Colonic mucosa (tissue), 4 donors: ENCODE measurements at places on chromosomes 6 and 20. TPM values are rescaled to one million over a fixed set of nuclear protein-coding genes. Genes with fewer than 3 reads are reported as not detected.

GRCh38 chr6:128723667-128724066, 159.3 kb upstream of the LAMA2 start:
- H3K27ac ChIP-seq = no peak overlapping the region
- DNase-seq = no peak
- no peaks in the 10 kb centered on the region for H3K27me3 ChIP-seq

DNA sequence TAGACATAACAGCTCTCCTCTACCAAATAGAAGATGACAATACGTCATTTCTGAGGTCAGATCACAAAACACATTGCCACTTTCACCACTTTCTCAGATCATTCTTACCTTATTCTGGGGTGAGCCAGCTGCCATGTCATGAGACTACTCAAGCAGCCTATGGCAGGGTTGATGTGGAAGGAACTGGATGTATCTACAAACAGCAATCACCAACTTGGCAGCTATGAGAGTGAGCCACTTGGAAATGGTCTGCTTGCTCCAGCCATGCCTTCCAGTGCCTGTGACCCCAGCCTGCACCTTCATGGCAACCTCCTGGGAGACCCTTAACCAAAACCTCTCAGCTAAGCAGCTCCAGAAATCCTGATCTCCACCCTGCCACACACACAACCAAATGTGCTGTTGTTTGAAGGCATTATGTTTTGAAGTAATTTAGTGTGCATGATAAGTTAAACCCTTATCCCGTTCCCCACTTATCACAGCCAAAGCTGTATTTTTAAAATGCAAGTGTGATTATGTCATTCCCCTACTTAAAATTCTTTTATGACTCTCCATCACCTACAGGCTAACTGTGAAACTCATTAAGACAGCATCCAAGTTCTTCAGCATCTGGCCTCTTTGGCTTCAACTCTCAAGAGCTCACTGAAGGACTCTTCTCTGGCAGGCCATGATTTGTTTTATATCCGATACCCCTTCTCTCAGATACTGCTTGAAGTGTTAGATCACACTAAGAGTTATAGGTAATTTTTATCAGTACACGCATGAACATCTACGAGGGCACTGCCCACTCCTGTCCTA, 150.6 kb downstream of the LY86 start:
- H3K36me3 ChIP-seq = no peaks in the 10 kb centered on the region
- no peaks in the 10 kb centered on the region for H3K27me3 ChIP-seq
- H3K27ac ChIP-seq = no peak overlapping the region
- no peaks in the 10 kb centered on the region for H3K4me1 ChIP-seq
- DNase-seq = no peak

DNA sequence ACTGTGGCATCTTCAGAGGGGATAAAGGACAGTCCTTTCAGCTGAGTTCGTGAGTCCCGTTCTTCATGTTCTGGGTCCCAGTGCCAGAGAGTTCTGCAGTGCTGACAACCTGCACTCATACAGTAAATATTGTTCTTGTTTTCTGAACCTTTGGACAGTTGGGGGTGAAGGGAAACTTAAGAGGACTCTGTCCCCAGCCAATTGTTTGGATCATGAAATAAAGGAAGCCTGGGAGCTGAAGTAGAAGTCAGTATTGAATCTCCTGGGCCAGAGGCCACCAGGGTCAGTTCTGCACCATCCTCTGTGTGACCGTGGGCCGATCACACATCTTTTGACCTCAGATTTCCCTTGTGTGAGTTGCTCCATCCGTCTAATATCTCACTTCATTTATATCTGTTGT, 3.2 kb downstream of the SLC2A12 start:
- no peak overlapping the region for H3K4me3 ChIP-seq
- H3K27me3 ChIP-seq = no peaks in the 10 kb centered on the region
- H3K27ac ChIP-seq = no peak overlapping the region
- no peak for DNase-seq
- H3K36me3 ChIP-seq = no peaks in the 10 kb centered on the region

- DNase-seq = no peak
- H3K4me3 ChIP-seq = no peak overlapping the region
- H3K36me3 ChIP-seq = no peaks in the 10 kb centered on the region
These were observed 73.9 kb downstream of the MDN1 start for GRCh38 chr6:89745716-89746115.

GRCh38 chr20:44785768-44786167, 24.6 kb downstream of the RIMS4 start:
- DNase-seq = no peak
- no peak overlapping the region for H3K27ac ChIP-seq
- H3K4me3 ChIP-seq = no peak overlapping the region
- no peaks in the 10 kb centered on the region for H3K27me3 ChIP-seq
- H3K36me3 ChIP-seq = no peaks in the 10 kb centered on the region

TSPO2 gene
- total RNA-seq = not detected

PTGIS gene
- 8.0 TPM for total RNA-seq

KCNK5 gene
- 39.6 TPM for total RNA-seq

DNA sequence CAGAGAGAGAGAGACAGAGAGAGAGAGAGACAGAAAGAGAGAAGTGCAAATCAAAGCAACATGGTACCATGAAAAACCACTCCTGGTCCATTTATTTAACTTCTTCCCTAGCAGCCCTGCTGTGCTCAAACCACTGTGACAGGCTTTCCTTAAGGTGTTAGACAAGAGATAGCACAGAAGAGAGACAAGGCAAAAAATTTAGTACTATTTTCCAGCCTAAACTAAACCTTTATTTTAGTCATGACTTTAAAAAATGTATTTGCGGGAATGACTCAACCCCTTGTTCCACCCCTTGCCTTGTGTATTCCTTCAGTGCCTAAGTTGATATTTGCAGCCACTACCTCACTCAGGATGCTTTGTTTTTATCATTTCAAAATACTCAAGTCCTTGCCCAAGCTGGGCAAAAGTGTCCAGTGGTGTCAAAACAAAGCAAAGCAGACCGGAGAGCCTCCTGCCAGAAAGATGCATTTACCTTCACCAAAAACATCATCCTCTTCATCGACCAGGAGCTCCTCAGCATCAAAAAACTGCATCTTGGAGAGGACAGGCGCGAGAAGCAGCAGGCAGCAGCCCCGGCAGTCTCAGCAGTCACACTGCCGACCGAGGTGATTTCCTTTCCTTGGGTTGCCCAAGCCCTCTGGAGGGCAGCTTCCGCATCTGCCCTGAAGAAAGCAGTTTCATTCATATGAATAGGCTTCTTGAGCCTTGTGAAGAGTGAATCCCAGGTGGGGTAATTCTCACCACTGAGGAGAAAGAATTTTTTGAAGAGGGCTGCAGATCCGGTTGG, at the start of gene RIPOR2:
RIPOR2 (minus strand) TSS at position 595 of the 787 bp plus-strand sequence; CDS start at position 533, 62 bp downstream.
- no peaks in the 10 kb centered on the region for H3K27me3 ChIP-seq
- no peaks in the 10 kb centered on the region for H3K4me1 ChIP-seq
- DNase-seq = no peak

GRCh38 chr6:44851176-44851575, 463.7 kb downstream of the CDC5L start:
- H3K27ac ChIP-seq = no peak overlapping the region
- no peak overlapping the region for H3K4me3 ChIP-seq
- H3K36me3 ChIP-seq = no peaks in the 10 kb centered on the region
- H3K4me1 ChIP-seq = no peaks in the 10 kb centered on the region
- H3K27me3 ChIP-seq = no peaks in the 10 kb centered on the region

JPH2 gene
- total RNA-seq = 1.3 TPM

DNA sequence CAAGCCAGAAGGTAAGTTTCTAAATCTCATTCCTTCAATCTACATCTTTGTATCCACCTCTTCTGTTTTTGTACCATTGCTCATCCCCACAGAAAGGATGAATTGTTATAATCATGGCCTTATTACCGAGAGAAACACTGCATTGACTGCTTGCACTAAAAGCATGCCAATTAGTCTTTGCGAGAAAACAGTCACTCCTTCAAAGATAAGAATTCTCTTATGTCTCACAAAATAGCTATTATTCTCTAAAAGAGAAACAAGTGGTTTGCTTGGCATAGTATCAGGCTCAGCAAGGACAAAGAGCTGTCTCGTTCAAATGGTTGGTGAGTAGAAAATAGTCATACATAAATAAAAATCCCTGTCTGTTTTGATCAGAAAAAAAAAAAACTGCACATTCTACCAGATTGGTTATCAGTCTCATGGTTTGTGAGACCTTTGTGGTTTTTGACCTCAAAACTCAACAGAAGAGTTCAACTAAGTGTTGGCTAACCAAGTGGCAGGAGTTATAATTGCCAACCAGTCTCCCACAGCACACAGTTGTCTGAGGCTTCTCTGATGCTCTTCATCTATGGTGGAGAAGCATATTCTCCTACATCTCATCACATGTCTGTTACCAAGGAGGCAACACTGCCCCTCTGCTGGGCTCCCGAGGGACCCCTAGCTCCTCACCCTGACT, 35.1 kb upstream of the ARMH2 start:
- H3K36me3 ChIP-seq = no peaks in the 10 kb centered on the region
- no peaks in the 10 kb centered on the region for H3K4me1 ChIP-seq
- no peak overlapping the region for H3K4me3 ChIP-seq
